ENCODE measurements at places on chromosomes 11 and 22. TPM values are rescaled to one million over a fixed set of nuclear protein-coding genes. Genes with fewer than 3 reads are reported as not detected.

DNA sequence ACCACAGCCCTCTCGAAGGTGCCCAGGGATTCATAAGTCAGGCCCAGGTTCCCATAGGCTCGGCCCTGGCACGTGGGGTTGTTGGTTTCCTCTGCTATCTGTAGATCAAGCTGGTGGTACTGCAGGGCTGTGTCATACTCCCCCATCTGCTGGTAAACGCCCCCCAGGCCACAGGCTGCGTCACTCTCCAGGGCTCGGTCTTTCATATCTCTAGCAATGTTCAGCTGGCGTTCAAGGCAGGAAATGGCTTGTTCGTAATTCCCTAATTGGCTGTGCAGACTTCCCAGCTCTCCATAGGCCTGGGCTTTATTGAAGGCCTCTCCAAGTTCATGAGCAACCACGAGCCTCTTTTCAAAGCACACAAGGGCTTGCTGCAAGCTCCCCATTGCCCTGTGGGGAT lies 186.4 kb upstream of the PITPNB start:
- peaks cover 71% of the 10 kb centered on the region for H3K4me1 ChIP-seq
- peak; percentile 46 for DNase-seq
- H3K4me3 ChIP-seq: no peak overlapping the region
- H3K36me3 ChIP-seq: no peaks in the 10 kb centered on the region
- no peaks in the 10 kb centered on the region for H3K27me3 ChIP-seq

DNA sequence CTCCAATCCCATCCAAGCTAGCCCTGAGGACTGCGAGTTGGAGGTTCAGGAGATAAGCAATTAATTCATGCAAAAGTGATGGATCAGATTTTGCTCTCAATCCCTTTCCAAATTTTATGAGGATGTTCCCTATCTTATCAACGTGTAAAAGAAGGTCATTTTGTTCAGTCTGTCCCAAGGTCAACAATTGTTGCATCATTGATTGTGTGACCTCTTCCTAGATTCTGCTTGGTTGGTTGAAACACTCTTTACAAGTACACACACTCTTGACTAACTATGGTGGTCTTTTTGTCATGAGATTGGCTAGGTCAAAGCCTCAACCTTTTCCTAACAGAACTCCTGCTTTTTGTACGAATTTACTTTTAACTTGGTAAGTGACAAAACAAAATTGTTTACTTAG lies 41.7 kb downstream of the COMMD9 start:
- H3K4me1 ChIP-seq: no peaks in the 10 kb centered on the region
- H3K4me3 ChIP-seq: no peak overlapping the region
- peaks cover 6% of the 10 kb centered on the region for H3K27me3 ChIP-seq

- H3K27ac ChIP-seq: no peak overlapping the region
- no peak overlapping the region for H3K4me3 ChIP-seq
- H3K36me3 ChIP-seq: no peaks in the 10 kb centered on the region
These were observed 21.5 kb upstream of the NRIP3 start for GRCh38 chr11:9025101-9025850.

- no peak overlapping the region for H3K4me3 ChIP-seq
- no peaks in the 10 kb centered on the region for H3K36me3 ChIP-seq
- no peaks in the 10 kb centered on the region for H3K4me1 ChIP-seq
These were observed 908.6 kb downstream of the NTM start for GRCh38 chr11:132278801-132279574.

DNA sequence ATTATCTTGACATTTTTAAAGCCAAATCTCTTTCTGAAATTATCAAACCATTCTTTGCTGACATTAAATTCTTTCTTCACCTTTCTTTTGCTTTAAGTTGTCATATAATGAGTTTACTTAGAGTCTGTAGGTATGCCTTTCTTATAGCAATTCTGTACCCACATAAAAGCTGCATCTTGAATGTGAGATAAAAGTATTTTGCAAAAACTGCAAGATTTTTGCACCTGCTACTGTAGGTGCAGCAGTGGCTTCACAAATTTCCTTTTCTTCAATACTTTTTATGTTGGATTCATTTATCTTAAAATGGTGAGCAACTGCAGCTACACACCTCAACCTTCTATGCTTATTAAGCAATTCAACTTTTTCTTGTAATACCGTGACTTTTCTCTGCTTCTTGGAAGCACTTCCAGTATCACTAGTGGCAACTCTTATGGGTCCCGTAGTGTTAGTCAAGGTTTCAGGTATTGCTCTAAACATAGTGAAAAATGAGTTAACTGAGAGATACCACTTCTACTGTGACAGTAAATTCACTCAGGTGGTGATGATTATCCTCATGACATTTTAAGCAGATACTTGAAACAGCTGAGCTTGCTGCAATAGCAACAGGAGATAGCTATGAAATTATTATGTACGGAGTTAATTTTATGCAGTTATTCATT lies 18.8 kb downstream of the ZFP91 start:
- peaks cover 36% of the 10 kb centered on the region for H3K36me3 ChIP-seq
- DNase-seq: no peak
- H3K27me3 ChIP-seq: no peaks in the 10 kb centered on the region
- H3K4me1 ChIP-seq: peaks cover 14% of the 10 kb centered on the region
- H3K4me3 ChIP-seq: no peak overlapping the region

- no peak for DNase-seq
- H3K4me3 ChIP-seq: no peak overlapping the region
- no peak overlapping the region for H3K27ac ChIP-seq
- no peaks in the 10 kb centered on the region for H3K27me3 ChIP-seq
These were observed 23.0 kb downstream of the PC start for GRCh38 chr11:66934950-66935779.

DNA sequence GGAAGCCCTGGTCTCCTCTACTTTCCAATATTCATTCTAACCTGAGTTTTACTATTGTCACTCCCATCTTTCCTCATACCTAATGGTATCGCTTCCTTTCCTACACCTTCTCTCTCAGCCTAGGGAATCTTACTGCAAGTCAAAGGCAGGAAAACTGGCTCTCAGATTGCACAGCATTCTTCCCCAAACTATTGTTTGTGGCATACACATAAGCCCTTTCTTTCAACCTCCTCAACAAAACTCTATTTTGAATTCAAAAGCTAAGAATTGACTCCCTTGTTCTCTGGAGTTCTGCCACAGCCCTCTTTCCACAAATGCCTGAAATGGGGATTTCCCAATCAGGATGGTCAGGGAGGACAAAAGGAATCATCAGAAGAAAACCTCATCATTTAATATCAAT lies 181.5 kb downstream of the FAM76B start:
- no peak overlapping the region for H3K4me3 ChIP-seq
- DNase-seq: no peak
- H3K36me3 ChIP-seq: no peaks in the 10 kb centered on the region
- H3K4me1 ChIP-seq: no peaks in the 10 kb centered on the region
- H3K27me3 ChIP-seq: no peaks in the 10 kb centered on the region

Gene OR2AG1
- not detected for total RNA-seq

Gene APOC3
- not detected for total RNA-seq

Gene FOXR1
- total RNA-seq: not detected
